Heart right ventricle (tissue), 16 donors: ENCODE measurements at places on chromosomes 5 and 9.
A peak's percentile ranks its signal among the peaks of the same experiment; 100 is the strongest.

GRCh38 chr5:132431632-132432031 lies 58.9 kb downstream of the IRF1 start:
- DNase-seq = no peak

DNA sequence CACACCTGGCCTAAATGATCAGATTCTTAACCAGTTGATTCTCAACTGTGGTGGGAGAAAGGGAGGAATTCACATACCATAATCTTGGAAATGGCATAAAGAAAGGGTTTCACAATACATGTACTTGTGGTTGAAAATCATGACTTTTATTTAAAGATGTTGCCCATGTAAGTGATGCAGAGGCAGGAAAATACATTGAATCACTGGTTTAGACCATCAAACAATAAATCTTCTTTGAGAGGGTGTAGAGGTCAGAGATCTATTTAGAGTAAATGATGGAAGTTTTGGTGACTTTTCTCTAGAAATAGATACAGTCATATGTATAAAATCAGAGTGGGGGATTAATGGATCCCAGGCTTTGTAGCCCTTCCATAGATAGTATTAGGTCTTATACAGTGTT lies 15.4 kb downstream of the NDUFS4 start:
- DNase-seq = no peak

DNA sequence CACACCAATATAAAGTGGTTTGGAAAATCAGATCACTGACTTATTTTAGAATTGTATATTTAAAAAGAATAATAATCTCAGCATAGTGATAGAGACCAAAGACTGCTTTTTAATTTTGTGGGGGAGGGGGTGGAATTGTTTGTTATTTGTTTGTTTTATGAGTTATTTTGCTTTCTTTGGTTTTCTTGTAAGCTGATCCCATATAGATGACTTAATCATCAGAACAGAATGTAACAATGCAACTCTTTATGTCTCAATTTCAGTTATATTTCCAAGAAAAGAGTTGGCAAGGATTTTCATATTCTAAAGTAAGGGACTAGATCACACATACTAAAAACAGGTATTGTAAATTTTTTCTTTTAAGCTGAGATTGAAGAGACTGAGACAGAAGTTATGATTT lies 984.9 kb downstream of the TLE4 start:
- no peak for DNase-seq

DNA sequence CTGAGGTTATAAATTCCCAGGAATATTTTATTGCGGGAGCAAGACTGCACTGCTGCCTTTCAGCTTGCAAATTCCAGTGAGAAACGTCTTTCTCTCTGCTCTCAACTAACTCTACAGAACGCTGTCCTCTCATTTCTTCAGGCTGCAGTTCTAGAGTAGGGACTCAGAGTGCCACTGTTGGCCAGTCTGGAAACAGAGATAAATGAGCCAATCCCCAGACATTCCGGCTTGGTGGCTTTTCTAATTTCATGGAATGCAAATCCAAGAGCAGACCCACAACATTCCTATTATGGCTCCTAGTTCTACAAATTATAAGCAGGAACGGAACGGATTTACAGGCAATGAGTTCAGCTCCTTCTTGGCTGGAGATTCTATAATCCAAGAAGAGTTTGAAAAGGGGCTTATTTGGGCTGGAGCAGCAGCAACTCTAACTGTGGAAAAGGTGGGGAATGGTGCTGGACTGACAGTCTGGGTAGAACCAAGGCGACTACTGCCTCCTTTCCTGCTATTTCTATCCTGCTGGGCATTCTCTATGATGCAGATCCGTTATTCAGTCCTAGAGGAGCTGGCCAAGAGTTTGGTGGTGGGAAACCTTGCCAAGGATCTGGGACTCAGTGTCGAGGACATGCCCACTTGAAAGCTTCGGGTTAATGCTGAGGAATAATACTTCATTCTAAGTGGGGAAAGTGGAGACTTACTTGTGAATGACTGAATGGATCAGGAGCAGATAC lies 9.3 kb downstream of the PCDHGA12 start:
- DNase-seq = no peak

DNA sequence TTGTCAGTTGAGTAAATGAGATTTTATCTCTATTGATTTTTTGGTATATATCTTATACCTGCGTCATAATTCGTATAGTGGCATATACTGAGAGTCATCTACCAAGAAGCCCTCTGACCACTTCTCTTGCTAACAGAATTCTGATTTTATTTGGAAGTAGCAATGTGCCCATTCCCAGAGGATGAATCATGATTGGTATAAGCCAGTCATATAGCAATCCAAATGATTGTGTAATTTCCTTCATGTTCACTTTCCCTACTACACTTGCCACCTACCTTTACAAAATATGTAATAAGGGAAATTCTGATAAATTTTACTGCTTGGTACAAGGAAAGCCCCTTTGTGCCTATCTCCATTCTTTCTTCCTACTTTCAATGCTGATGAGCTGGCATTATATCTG lies 16.1 kb upstream of the ZNF462 start:
- no peak for DNase-seq

GRCh38 chr9:37466037-37466709 lies 923 bp upstream of the ZBTB5 start:
- DNase-seq = peak; percentile 64

- DNase-seq = no peak
Observed at GRCh38 chr5:10311595-10312425, 4.1 kb upstream of the CMBL start.

DNA sequence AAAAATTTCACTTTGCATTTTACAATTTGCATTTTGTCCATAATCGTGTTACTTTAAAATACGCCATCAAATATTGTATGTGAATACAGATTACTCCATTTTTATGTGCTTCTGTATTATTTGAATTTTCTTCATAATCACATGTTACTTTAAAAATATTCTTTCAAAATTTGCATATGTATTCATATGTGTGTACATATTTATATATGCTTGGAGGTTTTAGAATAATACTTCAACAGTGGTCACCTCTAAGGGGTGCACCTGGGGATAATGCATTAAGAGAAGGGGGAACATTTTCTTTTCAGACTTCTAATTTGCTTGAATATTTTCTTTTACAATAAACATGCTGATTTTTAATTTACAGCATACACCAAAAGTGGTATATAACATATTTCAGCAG lies 21.9 kb upstream of the ELL2 start:
- DNase-seq = no peak

DNA sequence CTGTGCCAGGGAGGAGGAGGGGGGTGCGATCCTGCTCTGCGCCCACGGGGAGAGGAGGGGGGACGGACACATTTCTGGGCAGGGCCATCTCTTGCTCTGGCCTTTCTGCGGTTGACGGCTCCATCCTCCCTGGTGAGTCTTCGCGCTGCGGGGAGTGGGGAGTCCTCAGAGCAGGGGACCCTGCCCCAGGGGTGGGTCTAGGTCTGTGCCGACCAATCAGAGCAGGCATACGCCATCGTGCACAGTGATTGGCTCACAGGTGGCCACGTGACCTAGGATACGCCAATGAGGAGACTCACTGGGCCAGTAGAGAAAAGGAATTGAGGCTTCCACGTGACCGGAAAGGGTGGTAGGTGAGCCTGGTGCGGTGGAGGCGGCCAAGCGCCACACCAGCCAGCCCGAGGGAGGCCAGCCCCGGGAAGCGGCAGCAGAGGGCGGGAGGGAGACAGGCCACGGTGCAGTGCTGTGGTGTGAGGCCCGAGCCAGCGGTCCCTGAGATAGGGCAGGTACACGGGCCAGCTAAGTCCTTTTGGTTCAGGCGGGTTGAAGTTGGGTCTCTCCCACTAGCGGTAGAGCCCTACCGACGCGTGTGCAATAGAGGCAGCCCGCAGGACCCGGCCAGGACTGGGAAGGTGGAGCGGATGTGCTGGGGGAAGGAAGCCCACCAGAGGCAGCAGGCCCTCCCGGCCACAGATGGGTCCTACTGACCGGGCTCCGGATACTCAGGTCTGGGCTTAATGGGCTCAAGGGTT lies 65.2 kb upstream of the RNF130 start:
- DNase-seq = no peak

- no peak for DNase-seq
Observed at GRCh38 chr5:16483361-16483760, 17.8 kb upstream of the ZNF622 start.

GRCh38 chr9:136058084-136058483 lies 37.0 kb downstream of the NACC2 start:
- no peak for DNase-seq

GRCh38 chr9:123335193-123335985 lies 20.6 kb upstream of the CRB2 start:
- no peak for DNase-seq

GRCh38 chr5:108728566-108729241 lies 19.0 kb upstream of the FER start:
- no peak for DNase-seq

GRCh38 chr9:13141629-13142028 lies 137.9 kb downstream of the MPDZ start:
- DNase-seq = no peak

GRCh38 chr9:26331223-26331622 lies 561.4 kb downstream of the CAAP1 start:
- no peak for DNase-seq

DNA sequence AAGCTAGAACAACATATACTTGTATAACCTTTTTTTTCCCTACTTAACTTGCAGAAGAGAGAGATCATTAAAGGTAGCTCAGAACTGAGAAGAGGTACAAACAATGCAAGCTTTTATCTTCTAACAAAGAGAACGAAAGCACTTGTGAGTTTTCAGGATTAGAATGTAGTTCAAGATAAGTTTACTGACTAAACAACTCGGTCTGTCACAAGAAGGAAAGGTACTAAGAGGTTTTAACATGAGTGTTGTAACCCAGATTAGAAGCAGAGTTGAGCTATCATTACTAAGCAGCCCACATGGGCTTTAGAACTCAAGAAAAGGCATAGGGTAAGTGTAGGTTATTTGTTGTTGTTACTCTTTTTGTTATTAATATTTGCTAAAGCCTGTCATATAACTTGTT lies 25.2 kb downstream of the GIN1 start:
- no peak for DNase-seq

DNA sequence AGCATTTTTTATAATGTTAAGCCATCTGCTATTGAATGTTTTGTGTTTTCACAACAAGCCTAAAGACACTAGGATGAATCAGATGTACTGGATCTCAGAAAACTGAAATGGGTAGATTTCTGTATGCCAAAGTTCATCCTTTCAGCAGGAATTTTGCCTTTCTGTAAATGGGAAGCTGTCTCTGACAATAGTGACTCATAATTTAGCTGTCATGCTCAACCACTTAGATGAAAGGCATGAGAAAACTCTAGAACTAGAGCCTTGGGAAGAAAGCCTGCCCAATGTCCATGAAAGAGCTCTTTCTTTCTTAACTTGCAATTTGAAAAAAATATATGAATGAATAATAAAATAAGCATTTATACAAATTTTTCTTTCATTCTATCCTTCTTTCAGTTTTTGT lies 616.0 kb upstream of the EDIL3 start:
- DNase-seq = no peak

- no peak for DNase-seq
Observed at GRCh38 chr5:149739371-149739770, 9.3 kb downstream of the PPARGC1B start.

DNA sequence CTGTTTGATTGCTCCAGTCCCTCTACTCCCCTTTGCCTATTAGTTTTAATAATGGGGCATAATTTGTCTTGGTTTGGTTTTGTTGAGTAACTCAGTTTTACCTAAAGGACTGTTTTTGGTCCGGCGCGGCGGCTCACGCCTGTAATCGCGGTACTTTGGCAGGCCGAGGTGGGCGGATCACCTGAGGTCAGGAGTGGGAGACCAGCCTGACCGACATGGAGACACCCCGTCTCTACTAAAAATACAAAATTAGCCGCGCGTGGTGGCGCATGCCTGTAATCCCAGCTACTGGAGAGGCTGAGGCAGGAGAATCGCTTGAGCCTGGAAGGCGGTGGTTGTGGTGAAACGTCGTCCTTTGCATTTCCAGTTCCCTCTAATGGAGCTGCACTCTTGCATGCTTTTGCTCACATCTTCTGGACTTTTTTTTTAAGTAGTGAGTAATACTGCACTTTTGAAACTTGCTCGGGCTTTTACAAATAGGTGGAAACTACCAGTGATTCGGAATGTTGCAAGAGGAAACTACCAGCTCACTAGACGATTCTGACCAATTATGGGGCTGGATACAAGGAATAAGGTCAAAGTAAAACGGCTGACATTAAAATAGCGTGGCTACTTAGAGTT lies 721 bp upstream of the MAML1 start:
- peak; percentile 11 for DNase-seq

GRCh38 chr5:35855187-35855586 lies 1.5 kb upstream of the IL7R start:
- no peak for DNase-seq

DNA sequence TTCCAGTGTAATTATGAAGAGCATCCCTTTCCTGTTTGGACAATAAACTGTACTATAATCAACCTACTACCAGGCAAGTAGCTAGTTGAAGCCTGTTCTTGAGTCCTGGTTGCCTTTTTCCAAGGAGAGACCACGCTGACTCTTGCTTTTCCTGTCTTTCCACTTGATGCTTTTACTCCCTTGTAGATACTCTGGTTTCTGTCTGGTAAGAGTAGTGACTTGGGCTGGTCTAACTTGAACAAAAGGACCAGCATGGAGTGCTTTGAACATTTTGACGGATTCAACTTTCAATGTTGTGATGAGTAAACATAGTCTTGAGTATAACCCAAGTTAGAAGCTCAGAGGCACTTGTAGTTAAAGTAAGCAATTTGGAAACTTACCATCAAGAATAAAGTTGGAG lies 464.3 kb downstream of the GADD45G start:
- DNase-seq = no peak

- no peak for DNase-seq
Observed at GRCh38 chr5:75050415-75050814, 1.9 kb downstream of the GCNT4 start.

DNA sequence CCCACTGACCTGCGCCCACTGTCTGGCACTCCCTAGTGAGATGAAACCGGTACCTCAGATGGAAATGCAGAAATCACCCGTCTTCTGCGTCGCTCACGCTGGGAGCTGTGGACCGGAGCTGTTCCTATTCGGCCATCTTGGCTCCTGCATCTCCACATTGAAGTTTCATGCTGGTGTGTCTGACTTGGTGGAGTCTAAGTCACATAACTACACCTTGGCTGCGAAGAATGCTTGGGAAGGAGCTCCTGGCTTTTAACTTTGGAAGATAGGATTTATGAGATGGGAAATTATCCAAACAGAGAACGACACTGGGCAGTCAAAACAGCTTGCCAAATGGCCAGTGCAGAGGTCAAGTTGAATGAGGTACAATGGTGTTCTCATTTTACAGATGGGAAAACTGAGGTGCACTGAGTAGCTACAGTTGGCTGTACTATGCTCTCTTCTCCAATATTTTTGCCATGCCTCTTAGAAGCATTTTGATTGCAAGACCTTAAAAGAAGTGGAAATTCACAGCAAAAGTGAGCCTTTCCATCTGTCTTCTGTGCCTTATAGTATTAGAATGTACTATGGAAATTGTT lies 36.7 kb downstream of the CCDC192 start:
- no peak for DNase-seq

DNA sequence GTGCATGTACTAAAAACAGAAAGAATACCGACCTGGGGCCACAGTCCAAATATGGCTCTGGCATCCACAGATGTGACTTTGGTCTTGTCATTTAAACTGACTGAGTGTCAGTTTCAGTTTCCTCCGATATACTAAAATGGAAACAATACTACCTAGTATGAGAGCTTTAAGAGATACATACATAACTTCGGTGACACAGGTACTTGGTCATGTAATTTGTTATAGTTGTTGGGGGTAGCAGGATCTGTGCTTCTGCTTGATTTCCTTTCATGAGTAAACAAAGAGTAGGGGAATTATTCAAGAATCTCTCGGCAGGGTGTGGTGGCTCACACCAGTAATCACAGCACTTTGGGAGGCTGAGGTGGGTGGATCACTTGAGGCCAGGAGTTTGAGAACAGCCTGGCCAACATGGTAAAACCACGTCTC lies 32.1 kb downstream of the MTMR12 start:
- no peak for DNase-seq
